ENCODE measurements at places on chromosomes 12 and 14.

DNA sequence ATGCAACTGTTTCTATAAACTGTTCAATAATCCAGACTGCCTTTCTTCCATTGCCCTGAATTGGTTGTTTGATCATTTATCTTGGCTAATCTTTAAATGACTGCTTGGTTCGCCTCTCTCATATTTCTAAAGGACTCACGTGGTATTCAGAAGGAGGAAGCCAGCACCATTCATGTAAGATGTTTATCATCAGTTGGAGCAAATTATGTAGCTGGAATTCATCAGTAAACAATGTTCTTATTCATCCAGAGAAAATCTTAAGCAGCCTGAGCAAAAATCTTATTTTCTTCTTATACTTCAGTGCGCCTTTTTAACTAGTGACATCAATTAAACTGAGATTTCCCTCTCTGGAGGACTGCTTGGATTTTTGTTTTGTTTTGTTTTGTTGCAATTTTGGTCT, 538.7 kb upstream of the TMEM132C start:
- DNase-seq, result no peak

- DNase-seq, result no peak
Observed at GRCh38 chr12:47200446-47200845, 120.7 kb upstream of the AMIGO2 start.

GRCh38 chr14:94391281-94391975, 3.0 kb upstream of the SERPINA1 start:
- no peak for DNase-seq

- DNase-seq, result no peak
Observed at GRCh38 chr14:97280526-97280925, 483.3 kb downstream of the VRK1 start.

- no peak for DNase-seq
Observed at GRCh38 chr12:102917026-102917787, at the start of gene PAH. Gene PAH, minus strand, starts transcription at chr12:102917244. Its CDS starts 114 bp downstream, at chr12:102917130.

- peak; percentile 75 for DNase-seq
Observed at GRCh38 chr14:22460461-22461195, 128.4 kb downstream of the DAD1 start.

DNA sequence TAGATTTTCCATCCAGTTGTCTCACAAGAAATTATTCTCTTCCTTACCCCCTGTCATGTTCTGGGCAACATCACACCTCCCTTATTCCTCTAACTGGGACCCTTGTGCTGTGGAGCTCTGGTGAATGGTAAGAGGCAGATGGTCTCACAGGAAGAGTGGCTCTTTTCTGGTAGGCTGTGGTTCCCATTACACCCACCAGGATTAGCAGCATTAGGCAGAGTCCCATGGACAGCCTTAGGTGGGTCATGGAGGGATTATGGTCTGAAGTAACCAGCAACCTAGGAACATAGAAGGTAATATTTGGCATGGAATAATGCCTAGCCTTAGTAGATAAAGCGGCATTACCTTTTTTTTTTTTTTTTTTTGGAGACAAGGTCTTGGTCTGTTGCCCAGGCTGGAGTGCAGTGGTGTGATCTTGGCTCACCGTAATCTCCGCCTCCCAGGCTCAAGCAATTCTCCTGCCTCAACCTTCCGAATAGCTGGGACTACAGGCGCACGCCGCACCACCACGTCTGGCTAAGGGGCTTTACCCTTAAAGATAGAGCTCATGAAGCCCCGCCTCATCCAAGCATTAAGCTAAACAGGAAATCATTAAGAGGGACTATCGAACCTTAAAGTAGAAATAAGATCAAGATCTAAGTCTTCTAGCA, 4.0 kb downstream of the C14orf119 start:
- no peak for DNase-seq

- DNase-seq, result no peak
Observed at GRCh38 chr14:88604212-88604611, 41.4 kb downstream of the ZC3H14 start.

GRCh38 chr12:116210131-116210530, 67.4 kb downstream of the MED13L start:
- peak; percentile 63 for DNase-seq

GRCh38 chr12:47757840-47758583, 668 bp downstream of the RAPGEF3 start:
- no peak for DNase-seq

DNA sequence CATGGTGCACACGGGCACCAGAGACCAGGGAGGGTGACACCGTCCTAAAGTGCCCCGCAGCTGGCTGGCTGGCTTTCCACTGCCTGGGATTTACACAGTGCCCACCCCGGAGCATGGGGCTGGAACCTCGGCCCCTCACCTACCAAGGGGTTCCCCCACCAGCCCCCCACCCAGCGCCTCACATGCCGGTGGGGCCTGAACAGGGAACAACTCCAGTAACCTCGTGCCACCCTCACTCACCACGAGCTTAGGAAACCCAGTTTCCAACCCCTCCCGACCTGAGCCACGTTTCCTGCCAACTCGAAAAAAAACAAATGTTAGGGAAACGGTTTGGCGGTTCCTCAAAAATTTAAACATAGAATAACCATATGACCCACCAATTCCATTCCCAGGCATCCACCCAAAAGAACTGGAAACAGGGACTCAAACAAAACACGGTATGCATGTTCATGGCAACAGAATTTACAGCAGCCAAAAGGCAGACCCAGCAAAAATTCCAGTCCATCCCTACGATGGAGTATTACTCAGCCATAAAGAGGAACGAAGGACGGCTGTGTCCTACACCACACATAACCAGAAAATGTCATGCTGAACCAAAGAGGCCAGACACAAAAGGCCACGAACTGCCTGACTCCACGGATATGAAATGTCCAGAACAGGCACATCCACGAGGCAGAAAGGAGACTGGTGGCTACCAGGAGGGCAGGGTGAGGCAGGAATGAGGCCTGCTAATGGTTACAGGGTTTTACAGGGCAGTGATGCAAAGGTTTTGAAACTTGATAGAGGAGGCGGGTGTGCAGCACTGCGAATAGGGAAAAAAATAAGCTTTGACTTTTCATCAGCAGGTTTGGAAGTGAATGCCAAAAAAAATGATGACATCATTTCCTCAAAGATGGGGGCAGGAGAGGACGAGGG, 68.9 kb downstream of the NCOR2 start:
- peak; percentile 90 for DNase-seq

All from iris pigment epithelial cell (primary cell).